NCI-H1436 (cell line): ENCODE measurements at places on chromosomes 7 and 10.

DNA sequence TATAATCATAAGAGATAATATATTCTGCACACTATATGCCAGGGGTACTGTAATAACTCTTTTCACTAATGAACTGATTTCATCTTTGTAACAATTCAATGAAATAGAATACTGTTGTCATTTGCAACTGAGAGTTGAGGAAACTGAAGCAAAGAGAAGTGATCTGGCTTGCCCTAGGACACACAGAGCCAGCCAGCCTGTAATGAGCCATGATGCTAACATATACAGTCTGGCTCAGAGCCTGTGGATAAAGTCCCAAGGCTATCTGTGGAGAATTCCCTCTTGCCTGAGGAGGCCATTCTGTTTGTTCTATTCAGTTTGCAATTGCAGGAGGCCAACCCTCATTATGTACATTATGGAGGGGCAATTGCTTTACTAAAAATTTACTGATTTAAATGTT, 241.3 kb downstream of the CXCL12 start:
- no peak for DNase-seq

GRCh38 chr10:27857616-27858015, 112.0 kb upstream of the MKX start:
- no peak for DNase-seq

DNA sequence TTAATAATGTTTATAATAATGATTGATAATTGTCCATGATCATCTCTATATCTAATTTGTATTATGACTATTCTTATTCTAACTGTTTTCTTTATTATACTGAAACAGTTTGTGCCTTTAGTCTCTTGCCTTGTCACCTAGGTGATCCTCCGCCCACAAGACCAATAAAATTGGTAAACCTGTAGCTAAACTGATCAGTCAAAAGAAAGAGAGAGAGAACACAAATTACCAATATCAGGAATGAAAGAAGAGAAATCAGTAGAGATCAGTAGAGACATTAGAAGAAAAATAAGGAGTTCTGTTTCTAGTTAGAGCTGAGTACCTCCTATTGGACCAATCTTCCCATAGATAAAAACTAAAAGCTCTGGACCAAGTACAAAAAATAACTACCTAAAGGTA, 6.1 kb upstream of the COA1 start:
- no peak for DNase-seq

DNA sequence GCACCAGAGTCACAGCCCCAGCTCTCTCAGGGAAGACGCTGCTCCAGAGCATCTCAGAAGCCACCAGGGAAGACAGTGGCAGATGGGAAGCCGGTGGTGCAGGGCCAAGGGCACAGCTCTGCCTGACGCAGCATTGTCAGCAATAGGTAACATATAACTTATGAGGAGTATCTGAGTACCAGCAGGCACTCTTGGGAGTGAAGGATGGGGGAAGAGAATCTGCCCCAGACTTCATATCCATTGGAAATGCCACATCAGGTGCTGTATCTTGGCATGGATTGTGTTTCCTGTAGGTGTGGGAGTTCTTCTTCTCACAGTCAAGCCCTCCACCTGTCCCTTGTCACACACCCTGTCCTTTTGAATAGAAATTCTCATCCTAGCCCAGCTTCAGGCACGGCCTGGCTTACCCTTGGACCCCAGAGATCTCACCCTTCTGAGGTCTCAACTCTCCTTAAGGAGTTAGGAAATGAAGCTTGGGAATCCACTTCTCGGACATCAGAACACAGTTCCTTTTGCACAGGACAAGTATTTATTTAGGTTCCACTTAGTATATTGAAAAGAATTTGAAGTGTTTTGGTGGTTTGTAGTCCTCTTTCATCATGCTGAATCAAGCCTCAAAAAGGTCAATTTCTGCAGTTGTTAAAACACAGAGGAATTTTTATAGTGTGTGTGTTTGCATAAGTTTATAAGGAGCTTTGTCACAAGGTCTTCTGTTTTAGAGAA, 9.9 kb downstream of the EPDR1 start:
- no peak for DNase-seq

DNA sequence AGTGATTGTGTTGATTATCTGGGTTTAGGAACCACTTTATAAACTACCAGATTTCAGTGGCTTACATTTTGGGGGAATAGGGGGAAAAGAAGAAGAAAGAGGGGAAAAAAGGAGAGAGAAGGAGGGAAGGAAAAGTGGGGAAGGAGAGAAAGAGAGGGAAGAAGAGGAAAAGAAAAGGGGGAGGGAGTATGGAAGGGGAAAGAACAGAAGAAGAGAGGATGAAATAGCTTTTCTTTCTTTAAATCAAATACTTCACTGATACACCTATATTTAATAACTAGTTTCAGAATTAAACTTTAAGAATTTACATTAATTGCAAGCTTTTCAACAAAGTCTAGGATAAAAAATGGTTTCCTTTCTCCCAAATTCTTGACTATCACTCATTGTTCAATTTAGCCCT, 289.6 kb downstream of the SDHAF3 start:
- no peak for DNase-seq

GRCh38 chr10:85100495-85100894, 772.1 kb downstream of the CCSER2 start:
- DNase-seq: no peak

GRCh38 chr10:75593692-75594556, 162.5 kb downstream of the LRMDA start:
- DNase-seq: no peak
